ENCODE measurements at places on chromosomes 4 and X. TPM values are rescaled to one million over a fixed set of nuclear protein-coding genes. Genes with fewer than 3 reads are reported as not detected.

GRCh38 chrX:84219551-84219950 lies 31.6 kb upstream of the RPS6KA6 start:
- no peaks in the 10 kb centered on the region for H3K36me3 ChIP-seq
- H3K27ac ChIP-seq: no peak overlapping the region
- H3K4me1 ChIP-seq: no peaks in the 10 kb centered on the region

- no peak overlapping the region for H3K4me3 ChIP-seq
- DNase-seq: no peak
- no peak overlapping the region for H3K27ac ChIP-seq
- H3K36me3 ChIP-seq: no peaks in the 10 kb centered on the region
- H3K27me3 ChIP-seq: no peaks in the 10 kb centered on the region
Measured at GRCh38 chrX:152850465-152850864, 19.6 kb downstream of the NSDHL start.

DNA sequence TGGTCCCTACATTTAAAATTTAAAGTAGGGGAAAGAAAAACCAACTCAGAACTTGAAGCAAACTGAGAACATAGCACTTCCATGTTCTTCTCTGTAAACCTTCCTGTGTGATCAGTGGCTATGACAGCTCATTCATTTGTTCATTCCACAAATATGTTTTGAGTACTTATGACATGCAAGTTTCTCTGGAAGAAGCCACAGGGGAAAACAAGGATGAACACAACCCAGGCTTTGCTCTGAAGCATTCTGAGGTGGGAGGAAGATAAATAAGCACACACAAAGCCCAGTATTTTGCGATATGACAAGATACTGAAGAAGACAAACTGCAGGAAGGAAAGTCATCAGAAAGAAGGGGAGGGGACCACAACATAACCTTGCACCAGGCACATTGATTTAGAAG lies 96.4 kb downstream of the CHIC2 start:
- H3K36me3 ChIP-seq: no peaks in the 10 kb centered on the region
- no peak for DNase-seq
- no peaks in the 10 kb centered on the region for H3K27me3 ChIP-seq
- H3K4me1 ChIP-seq: no peaks in the 10 kb centered on the region
- no peak overlapping the region for H3K27ac ChIP-seq
- H3K4me3 ChIP-seq: no peak overlapping the region

GRCh38 chr4:173257732-173258717 lies 76.1 kb downstream of the HMGB2 start:
- no peaks in the 10 kb centered on the region for H3K27me3 ChIP-seq
- H3K36me3 ChIP-seq: peaks cover 4% of the 10 kb centered on the region
- peaks cover 11% of the 10 kb centered on the region for H3K4me1 ChIP-seq
- no peak overlapping the region for H3K4me3 ChIP-seq

DNA sequence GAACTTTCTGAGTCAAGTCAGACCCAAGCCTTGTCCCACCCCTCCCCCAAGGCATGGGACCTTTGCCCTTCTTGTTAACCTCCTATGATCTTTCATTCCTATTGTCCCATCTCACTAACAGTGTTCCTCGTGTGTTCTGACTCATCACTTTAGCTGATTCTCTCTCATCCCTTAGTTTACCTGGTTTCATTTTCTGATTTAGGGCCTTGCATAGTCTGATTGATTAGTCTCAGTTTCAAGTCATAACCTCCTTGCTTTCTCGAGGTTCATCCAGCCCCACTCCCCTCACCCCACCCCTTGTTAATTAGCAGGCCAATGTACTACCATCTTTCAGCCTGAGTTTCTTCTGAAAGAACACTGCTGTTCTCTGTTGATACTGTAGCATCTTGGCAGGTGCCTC lies 517.4 kb downstream of the RPA4 start:
- no peaks in the 10 kb centered on the region for H3K4me1 ChIP-seq
- H3K27me3 ChIP-seq: no peaks in the 10 kb centered on the region
- H3K36me3 ChIP-seq: no peaks in the 10 kb centered on the region
- no peak overlapping the region for H3K27ac ChIP-seq
- H3K4me3 ChIP-seq: no peak overlapping the region

- no peak for DNase-seq
- no peak overlapping the region for H3K4me3 ChIP-seq
- H3K27ac ChIP-seq: no peak overlapping the region
Measured at GRCh38 chr4:73731968-73732610, 8.3 kb upstream of the CXCL8 start.

- no peaks in the 10 kb centered on the region for H3K4me1 ChIP-seq
- no peak overlapping the region for H3K27ac ChIP-seq
- no peaks in the 10 kb centered on the region for H3K27me3 ChIP-seq
Measured at GRCh38 chrX:110871839-110872238, 76.2 kb upstream of the CHRDL1 start.

GRCh38 chr4:159983082-159983481 lies 880.2 kb downstream of the RAPGEF2 start:
- DNase-seq: no peak
- no peaks in the 10 kb centered on the region for H3K4me1 ChIP-seq
- no peaks in the 10 kb centered on the region for H3K27me3 ChIP-seq
- no peak overlapping the region for H3K4me3 ChIP-seq

DNA sequence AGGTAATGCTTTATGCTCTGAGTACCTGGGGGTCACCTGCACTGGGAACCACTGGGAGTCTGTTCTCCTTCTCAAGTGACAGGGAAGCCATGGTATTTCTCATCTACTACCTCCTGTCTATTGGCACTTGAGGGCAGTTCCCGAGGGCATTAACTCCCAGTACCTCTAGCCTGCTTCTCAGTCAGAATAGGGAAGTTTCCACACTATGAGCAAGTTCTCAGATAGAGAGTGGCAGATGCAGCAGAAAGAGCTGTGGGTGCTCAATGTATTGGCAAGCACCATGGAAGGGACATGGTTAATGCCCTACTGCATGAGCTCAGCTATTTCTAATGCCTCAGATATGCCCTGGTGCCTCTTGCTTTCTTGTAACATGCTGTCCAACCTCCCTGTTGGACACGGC lies 74.1 kb downstream of the ANOS1 start:
- no peak overlapping the region for H3K27ac ChIP-seq
- no peaks in the 10 kb centered on the region for H3K36me3 ChIP-seq
- H3K4me3 ChIP-seq: no peak overlapping the region
- H3K4me1 ChIP-seq: no peaks in the 10 kb centered on the region
- peak; percentile 1 for DNase-seq

DNA sequence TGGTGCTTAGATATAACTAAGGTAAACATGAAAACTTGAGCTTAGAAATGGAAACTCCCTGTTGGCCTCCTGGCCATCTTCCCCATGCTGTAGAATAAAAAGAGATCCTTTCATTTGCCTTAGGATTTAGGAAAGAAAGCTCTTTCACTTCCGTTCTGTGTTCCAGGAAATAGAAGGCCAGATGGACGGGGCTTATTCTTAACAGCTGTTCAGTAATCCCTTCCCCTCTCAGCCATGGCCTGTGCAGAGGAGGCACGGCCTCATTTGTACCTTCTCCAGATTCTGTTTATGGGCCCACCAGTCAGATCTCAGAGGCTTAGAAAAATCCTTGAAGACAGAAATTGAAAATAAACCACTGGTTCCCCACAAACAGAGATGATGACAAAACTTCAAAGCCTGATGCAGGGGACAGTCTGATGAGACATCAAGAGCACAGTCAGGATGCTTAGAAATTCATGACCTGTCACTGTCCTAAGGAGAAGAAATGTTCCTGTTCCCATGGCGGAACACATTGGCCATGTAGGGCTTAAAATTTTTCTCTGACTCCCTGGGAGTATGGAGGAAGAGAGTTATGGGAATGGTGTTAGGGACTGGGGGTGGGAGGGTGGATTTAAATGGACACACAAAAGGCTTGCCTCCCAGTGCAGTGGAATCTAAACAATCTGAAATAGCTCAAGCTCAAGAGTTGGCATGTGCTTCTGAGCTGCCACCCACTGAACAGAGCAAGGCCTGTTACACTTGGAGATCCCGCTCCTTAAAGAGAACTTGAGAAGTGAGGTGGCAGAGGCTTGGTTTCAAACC lies 188.8 kb downstream of the SOWAHB start:
- no peaks in the 10 kb centered on the region for H3K27me3 ChIP-seq
- H3K27ac ChIP-seq: no peak overlapping the region
- no peaks in the 10 kb centered on the region for H3K4me1 ChIP-seq
- DNase-seq: no peak
- H3K36me3 ChIP-seq: no peaks in the 10 kb centered on the region

DNA sequence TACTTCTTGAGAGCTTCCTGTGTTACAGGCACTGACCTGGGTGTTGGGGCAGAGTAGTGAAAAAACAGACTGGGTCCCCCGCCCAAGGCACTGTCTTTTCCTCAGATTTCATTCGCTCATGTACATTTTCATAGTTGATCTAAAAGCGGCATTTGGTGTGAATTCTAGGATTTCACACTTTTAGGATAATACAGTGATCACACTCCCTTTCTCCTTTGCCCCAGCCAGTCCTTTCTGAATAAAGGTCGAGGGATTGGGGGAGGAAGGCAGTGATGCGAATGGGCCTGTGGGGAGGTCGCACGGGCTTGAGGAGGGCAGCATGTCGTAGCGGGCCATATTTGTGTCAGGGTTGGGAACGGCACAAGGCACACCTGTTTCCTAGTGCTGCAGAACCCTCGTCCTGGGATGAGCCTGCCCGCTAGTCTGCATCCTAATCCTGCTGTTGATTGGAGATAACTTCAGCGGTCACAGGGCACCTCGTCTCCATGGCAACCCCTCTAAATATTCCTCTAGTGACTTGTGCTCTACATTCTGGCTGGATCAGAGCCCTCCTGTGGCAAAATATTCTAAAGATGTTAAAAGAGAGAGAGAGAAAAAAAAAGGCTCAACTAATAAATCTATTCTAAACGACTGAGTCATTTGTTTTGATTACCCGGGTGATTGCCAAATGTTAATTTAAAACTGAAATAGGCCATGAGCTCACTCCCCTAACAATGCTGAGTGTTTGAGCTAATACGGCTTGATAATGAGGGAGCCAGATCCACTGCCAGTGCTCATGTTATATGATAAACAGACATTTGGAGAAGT lies 21.8 kb downstream of the FHL1 start:
- no peak overlapping the region for H3K4me3 ChIP-seq
- no peaks in the 10 kb centered on the region for H3K4me1 ChIP-seq
- H3K27ac ChIP-seq: no peak overlapping the region

GRCh38 chr4:991451-992296 lies 1.5 kb downstream of the SLC26A1 start:
- H3K27ac ChIP-seq: no peak overlapping the region
- H3K27me3 ChIP-seq: no peaks in the 10 kb centered on the region
- no peak overlapping the region for H3K4me3 ChIP-seq
- no peaks in the 10 kb centered on the region for H3K36me3 ChIP-seq

- no peak for DNase-seq
- H3K4me3 ChIP-seq: no peak overlapping the region
- no peak overlapping the region for H3K27ac ChIP-seq
- H3K4me1 ChIP-seq: no peaks in the 10 kb centered on the region
- no peaks in the 10 kb centered on the region for H3K27me3 ChIP-seq
Measured at GRCh38 chr4:106615961-106616360, 247.4 kb upstream of the GIMD1 start.

DNA sequence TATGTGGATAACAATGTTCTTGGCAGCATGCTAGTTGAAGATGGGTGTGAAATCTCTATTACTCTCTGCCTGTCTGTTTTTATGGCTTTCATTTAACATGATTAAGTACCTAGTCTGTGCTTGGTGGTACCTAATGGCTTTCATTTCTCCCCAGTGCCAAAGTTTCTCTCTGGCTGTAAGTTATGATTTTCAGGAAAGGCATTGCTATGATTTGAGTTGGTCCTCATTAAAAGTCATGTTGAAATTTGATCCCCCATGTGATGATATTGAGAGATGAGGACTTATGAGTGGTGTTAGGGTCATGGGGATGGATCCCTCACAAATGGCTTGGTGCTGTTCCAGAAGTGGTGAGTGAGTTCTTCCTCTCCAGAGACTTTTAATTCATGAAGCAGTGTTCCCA lies 162.4 kb upstream of the IL15 start:
- no peak overlapping the region for H3K27ac ChIP-seq
- H3K36me3 ChIP-seq: no peaks in the 10 kb centered on the region
- no peak overlapping the region for H3K4me3 ChIP-seq
- no peaks in the 10 kb centered on the region for H3K4me1 ChIP-seq
- no peaks in the 10 kb centered on the region for H3K27me3 ChIP-seq
- DNase-seq: no peak

DNA sequence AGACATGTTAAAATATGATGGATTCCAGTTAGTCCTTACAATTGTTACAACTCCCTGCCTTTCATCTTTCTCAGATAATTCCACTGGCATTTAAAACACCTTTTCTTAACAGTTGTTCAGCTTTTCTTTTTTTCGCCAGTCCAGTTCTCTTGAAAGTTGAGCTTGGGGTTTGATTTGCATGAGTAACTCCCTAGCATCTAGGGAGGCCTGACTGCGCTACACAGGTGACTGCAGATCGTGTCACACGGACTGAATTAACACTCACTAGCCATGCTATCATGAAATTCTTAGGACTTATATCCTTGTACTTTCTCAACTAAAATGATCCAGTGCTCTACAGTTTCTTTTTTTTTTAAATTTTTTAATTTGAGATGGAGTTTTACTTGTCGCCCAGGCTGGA lies 69.8 kb downstream of the ARHGAP24 start:
- no peaks in the 10 kb centered on the region for H3K27me3 ChIP-seq
- no peak overlapping the region for H3K4me3 ChIP-seq
- peaks cover 4% of the 10 kb centered on the region for H3K36me3 ChIP-seq

DNA sequence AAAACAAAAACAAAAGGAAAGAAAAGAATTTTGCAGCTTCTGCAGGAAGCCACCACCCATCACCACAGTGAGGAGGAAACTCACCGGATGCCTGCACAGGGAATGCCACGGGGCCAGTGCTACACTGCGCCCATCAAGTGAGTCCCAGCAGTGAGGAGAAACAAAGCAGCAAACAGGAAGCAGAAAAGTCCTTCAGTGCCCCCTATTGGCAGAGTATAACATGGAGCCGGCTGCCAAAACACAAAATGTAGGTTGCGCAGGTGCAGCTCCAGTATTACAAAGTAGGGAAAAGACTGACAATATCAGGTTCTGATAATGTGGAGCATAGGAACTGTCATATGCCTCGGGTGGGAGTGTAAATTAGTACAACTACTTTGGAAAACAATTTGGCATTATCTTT lies 23.3 kb upstream of the SCML2 start:
- H3K27me3 ChIP-seq: no peaks in the 10 kb centered on the region
- no peak overlapping the region for H3K27ac ChIP-seq
- no peaks in the 10 kb centered on the region for H3K36me3 ChIP-seq
- H3K4me1 ChIP-seq: no peaks in the 10 kb centered on the region
- DNase-seq: peak; percentile 27

PPEF1 gene
- polyA plus RNA-seq: 0.26 TPM
